ENCODE measurements at places on chromosomes 12 and 14. TPM values are rescaled to one million over a fixed set of nuclear protein-coding genes. Genes with fewer than 3 reads are reported as not detected.
A peak's percentile ranks its signal among the peaks of the same experiment; 100 is the strongest.

DNA sequence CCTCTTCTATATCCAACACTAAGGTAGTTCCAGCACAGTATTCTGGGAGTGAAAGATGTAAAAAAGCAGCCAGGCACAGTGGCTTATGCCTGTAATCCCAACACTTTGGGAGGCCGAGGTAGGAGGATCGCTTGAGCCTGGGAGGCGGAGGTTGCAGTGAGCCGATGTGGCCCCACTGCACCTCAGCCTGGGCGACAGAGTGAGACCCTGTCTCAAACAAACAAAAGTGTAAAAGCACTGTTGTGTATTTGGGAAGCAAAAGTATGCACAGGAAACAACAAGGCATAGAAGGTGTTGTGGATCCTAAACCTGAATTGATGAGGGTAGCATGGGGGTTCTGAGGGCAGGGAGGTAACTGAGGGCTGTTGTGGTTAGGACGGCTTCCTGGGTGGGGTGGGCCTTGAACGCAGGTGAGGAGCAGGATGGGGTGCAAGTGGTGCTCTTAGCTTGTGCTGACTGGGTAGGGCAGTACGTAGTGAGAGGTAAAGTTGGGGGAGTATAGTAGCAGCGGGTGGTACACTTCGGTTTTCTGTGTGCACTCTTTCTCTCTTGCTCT, 64.2 kb downstream of the RASSF3 start:
- peak; percentile 77 for DNase-seq

Gene RHOJ
- total RNA-seq = not detected

GRCh38 chr14:32436993-32437392, 107.9 kb downstream of the AKAP6 start:
- DNase-seq = no peak

- no peak for DNase-seq
These were observed 261.4 kb downstream of the TTC8 start for GRCh38 chr14:89085737-89086382.

Gene TAS2R14
- total RNA-seq = 2.4 TPM

Measured in activated CD8-positive, alpha-beta T cell treated with anti-CD3 and anti-CD28 coated beads, Interleukin-2, amount 10 ng/mL, durations not matched to agents 7 days and 5 days (primary cell).